B cell (primary cell): ENCODE measurements at places on chromosomes 6 and 20. TPM values are rescaled to one million over a fixed set of nuclear protein-coding genes. Genes with fewer than 3 reads are reported as not detected.

DNA sequence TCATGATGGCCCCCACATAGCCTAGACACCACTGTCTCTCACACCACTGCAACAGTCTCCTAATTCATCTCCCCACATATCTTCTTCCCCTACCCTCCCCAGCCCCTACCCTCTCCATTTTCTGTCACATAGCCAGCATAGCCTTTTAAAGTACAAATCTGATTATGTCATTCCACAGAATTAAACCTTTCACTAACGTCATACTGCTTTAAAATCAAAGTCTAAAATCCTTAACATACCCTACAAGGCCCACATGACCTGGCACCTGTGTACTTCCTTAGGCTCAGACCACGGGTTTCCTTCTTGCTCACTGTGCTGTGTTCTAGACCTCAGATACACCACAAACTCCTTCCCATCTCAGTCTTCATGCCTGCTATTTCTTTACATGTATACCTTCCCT is 5.9 kb downstream of the OSTM1 start:
- peak overlapping the region; percentile 7 for H3K27ac ChIP-seq
- DNase-seq, result peak; percentile 53
- no peaks in the 10 kb centered on the region for H3K27me3 ChIP-seq
- H3K4me3 ChIP-seq, result no peak overlapping the region

DNA sequence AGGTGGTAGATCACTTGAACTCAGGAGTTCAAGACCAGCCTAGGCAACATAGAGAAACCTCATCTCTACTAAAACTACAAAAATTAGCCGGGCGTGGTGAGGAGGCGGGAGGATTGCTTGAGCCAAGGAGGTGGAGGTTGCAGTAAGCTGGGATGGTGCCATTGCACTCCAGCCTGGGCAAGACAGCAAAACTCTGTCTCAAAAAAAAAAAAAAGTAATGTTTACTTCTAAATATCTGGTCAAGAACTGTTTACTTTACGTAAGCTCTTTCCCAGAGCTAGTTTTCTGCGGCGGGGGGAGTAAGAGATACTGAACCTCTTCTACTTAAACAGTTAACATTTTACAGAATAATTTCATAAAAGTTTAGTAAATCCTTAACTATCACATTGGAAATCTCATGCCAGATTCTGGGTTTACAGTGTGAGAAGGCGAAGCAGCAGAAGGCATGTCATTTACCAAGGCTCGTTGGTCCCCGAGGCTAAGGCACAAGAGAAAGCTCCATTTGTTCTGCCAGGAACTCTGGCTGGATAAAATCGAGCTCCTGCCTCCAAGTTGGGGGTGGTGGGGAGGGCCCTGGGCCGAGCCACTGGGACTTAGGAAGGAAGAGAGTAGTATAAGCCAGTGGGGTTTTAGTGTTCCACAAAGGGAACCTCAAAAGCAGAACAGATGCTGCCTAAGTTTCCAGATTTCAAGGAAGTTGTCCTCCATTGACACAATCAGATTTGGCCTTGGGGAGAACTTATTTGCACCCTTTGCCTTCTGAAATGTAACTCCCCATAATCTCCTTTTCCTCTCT is 41.7 kb downstream of the ARFGEF2 start:
- H3K27ac ChIP-seq, result no peak overlapping the region
- peaks cover 47% of the 10 kb centered on the region for H3K36me3 ChIP-seq
- H3K4me1 ChIP-seq, result no peaks in the 10 kb centered on the region

GRCh38 chr20:35199740-35200139 is 26.8 kb upstream of the MMP24 start:
- no peak overlapping the region for H3K4me3 ChIP-seq
- H3K4me1 ChIP-seq, result no peaks in the 10 kb centered on the region
- DNase-seq, result no peak
- H3K27me3 ChIP-seq, result no peaks in the 10 kb centered on the region

GRCh38 chr6:11770546-11771466 is 7.8 kb downstream of the ADTRP start:
- H3K36me3 ChIP-seq, result no peaks in the 10 kb centered on the region
- peak; percentile 9 for DNase-seq
- H3K27ac ChIP-seq, result no peak overlapping the region

GRCh38 chr20:45823949-45824835 is 2.9 kb downstream of the TNNC2 start:
- H3K36me3 ChIP-seq, result no peaks in the 10 kb centered on the region
- H3K4me3 ChIP-seq, result peak overlapping the region; percentile 50
- DNase-seq, result peak; percentile 77
- H3K4me1 ChIP-seq, result peaks cover 17% of the 10 kb centered on the region
- H3K27me3 ChIP-seq, result no peaks in the 10 kb centered on the region
- H3K27ac ChIP-seq, result no peak overlapping the region

DNA sequence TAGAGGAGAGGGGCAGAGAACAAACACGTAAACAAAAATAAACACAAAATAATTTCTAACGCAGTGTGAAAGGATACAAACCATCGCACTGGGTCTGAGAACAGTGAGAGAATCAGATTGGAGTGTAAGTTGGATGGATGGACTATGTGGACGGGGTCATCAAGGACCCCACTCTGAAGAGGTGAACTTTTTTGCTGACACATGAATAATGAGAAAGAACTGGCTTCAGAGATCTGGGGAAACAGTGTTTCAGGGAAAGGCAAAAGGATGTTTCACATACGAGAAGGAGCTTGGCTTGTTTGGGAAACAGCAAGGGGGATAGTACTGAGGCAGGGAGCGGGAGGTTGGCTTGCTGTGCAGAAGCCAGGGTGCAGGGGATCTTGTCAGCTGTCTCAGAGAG is 295.4 kb downstream of the ZNF217 start:
- no peak overlapping the region for H3K4me3 ChIP-seq
- DNase-seq, result no peak
- H3K27ac ChIP-seq, result no peak overlapping the region
- no peaks in the 10 kb centered on the region for H3K36me3 ChIP-seq

GRCh38 chr6:3999800-4000661 is 78.9 kb downstream of the FAM217A start:
- peaks cover 5% of the 10 kb centered on the region for H3K36me3 ChIP-seq
- no peak overlapping the region for H3K4me3 ChIP-seq
- H3K4me1 ChIP-seq, result no peaks in the 10 kb centered on the region

DNA sequence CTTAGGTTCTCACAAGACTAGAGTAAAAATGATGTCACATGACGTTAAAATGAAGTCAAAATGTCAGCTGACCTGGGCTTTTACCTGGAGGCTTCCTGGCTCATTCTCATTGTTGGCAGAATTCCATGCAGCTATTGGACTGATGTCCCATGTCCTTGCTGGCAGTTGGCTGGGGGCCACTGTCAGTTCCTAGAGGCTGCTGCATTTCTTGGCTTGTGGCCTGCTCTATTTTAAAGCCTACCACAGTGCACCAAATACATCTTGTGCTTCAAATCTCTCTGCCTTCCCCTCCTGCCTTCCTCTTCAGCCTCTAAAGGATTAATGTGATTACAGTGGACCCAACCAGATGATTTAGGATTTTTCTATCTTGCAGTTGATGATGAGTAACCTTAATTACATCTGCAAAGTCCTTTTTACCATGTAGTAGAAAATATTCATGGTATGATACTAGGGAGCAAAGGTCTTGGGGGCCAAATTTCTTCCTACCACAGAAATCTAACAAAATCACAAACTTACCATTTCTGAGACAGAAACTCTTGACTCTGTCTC is 81.9 kb downstream of the FIG4 start:
- no peak overlapping the region for H3K27ac ChIP-seq
- no peak for DNase-seq
- H3K4me3 ChIP-seq, result no peak overlapping the region
- peaks cover 45% of the 10 kb centered on the region for H3K4me1 ChIP-seq
- peaks cover 8% of the 10 kb centered on the region for H3K36me3 ChIP-seq

DNA sequence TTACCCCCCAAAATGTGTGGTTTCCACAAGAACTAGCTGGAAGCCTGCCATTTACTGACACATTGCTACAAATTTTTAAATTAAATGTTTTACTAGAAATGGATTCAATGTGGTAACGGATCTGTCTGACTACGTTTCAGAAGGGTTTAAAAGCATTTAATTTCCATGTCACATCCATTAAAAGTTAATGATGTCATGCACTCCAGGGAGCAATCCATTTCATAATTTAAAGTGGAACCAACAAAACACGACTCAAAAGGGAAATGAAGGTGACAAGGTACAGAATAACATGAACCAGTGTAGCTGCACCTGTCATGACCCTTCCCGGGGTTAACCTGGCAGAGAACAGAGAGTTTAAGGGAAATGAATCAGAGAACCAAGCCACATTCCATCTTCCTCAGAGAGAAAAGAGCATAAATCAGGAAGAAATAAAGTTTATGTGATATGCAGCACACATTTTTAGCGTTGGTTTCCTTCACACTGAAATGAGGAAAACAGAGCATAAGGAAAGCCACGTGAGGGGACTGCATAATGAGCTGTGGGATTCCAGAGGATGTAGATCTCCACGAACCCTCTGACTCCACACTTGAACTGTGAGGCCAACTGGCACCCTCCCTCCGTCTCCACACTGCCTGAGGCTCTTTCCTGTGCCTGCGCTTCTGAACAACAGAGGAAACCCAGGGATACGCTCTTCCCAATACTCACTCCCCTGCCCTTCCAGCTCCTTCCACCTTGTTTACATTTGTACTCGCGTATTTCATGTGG is 170.3 kb upstream of the AHI1 start:
- H3K27ac ChIP-seq, result no peak overlapping the region
- H3K4me3 ChIP-seq, result no peak overlapping the region
- no peak for DNase-seq
- H3K36me3 ChIP-seq, result no peaks in the 10 kb centered on the region
- H3K4me1 ChIP-seq, result no peaks in the 10 kb centered on the region
- peaks cover 2% of the 10 kb centered on the region for H3K27me3 ChIP-seq

DNA sequence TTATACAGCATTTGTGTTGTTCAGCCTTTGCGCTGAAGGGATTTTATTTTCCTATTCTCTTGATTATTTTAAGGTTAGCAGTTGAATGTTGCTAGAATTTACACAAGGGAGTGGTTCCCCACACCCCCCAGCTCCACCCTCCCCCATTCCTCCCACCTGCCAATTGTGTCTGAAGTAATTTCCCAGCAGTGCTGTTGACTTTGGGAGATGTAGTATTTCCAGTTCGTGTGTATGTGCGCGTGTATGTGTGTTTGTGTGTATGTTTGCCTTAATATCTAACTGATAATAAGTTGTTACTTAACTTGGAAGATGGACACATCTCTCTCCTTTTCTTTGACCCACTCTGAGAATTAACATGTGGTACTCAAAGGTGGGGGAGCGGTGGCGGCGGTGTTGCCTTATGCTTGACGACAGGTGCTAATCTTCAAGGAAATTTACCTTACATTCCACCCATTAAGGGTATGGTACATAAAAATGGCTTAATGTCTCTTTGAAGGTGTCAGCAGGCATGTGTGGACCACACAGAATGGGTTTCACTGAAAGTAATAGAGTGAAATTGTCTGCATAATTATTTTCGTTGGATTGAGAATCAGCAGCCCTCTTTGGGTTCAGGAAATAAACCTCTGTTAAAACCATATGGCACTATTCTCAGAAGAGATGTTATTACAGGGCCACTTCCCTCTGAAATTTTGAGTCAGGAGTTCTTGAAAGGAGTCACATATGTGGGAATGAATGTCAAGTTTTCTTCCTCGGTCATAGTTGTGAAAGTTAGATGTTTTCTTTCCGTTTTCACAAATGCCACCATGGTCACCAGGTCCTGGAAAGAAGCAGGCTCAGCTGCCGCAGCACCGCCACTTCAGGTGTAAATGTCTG is 95.6 kb upstream of the SUPT3H start:
- DNase-seq, result no peak
- no peaks in the 10 kb centered on the region for H3K36me3 ChIP-seq
- H3K4me1 ChIP-seq, result peaks cover 1% of the 10 kb centered on the region
- H3K27me3 ChIP-seq, result no peaks in the 10 kb centered on the region
- H3K27ac ChIP-seq, result no peak overlapping the region

SPATS1 gene
- polyA plus RNA-seq, result not detected in 2 replicates

ZKSCAN3 gene
- 3.6 and 4.0 TPM in 2 replicates for polyA plus RNA-seq

F13A1 gene
- polyA plus RNA-seq, result 0.43 and 1.7 TPM in 2 replicates

MLIP gene
- polyA plus RNA-seq, result not detected in 2 replicates

UCKL1 gene
- 184 and 199 TPM in 2 replicates for polyA plus RNA-seq

AGER gene
- 29.9 and 31.6 TPM in 2 replicates for polyA plus RNA-seq

BRPF3 gene
- 17.1 and 17.6 TPM in 2 replicates for polyA plus RNA-seq
